ENCODE measurements at places on chromosomes 7 and 10. TPM values are rescaled to one million over a fixed set of nuclear protein-coding genes. Genes with fewer than 3 reads are reported as not detected.

Gene HIPK2
- total RNA-seq, result 33.3 TPM

Gene SUN3
- total RNA-seq, result 0.36 TPM

Gene NRP1
- 35.0 TPM for total RNA-seq

Gene CRYGN
- total RNA-seq, result not detected

Gene DKK1
- 2.0 TPM for total RNA-seq

Gene SLC39A12
- total RNA-seq, result 0.54 TPM

Gene ARMC3
- total RNA-seq, result 7.8 TPM

Gene OTUD1
- 10.3 TPM for total RNA-seq

Gene CD36
- 32.1 TPM for total RNA-seq

Gene SCIN
- 2.5 TPM for total RNA-seq

Gene PRKRIP1
- total RNA-seq, result 18.3 TPM

Gene C10orf105
- 1.00 TPM for total RNA-seq

Gene ZNF467
- total RNA-seq, result 3.2 TPM

Gene NSUN5
- total RNA-seq, result 12.3 TPM

Gene OR2A5
- total RNA-seq, result not detected

Gene DCLRE1C
- 11.1 TPM for total RNA-seq

Gene PKD1L1
- total RNA-seq, result 0.64 TPM

Gene NEUROG3
- total RNA-seq, result not detected

Gene ZNF722
- total RNA-seq, result not detected

Gene HMX3
- not detected for total RNA-seq

Gene PLAU
- 1.00 TPM for total RNA-seq

Gene MYPN
- not detected for total RNA-seq

Gene UPK3B
- 2.1 TPM for total RNA-seq

Gene GPR15LG
- total RNA-seq, result 0.36 TPM

Gene SKAP2
- 2.4 TPM for total RNA-seq

Gene TUBB8
- total RNA-seq, result not detected

Gene HTR5A
- 2.1 TPM for total RNA-seq

Gene SLC18A3
- 3.4 TPM for total RNA-seq

Gene OR6B1
- total RNA-seq, result not detected

Gene LRRC18
- not detected for total RNA-seq

Gene ZDHHC6
- total RNA-seq, result 27.4 TPM

Gene SH2D4B
- total RNA-seq, result 0.36 TPM

Gene CLRN3
- 0.27 TPM for total RNA-seq

Gene PAX4
- total RNA-seq, result not detected

Gene PDE6C
- not detected for total RNA-seq

Gene PON1
- not detected for total RNA-seq

Gene CYP2C19
- total RNA-seq, result 0.36 TPM

Gene FAM25C
- total RNA-seq, result not detected

Gene CROT
- total RNA-seq, result 18.4 TPM

Gene CALML3
- total RNA-seq, result 0.09 TPM

Gene MRLN
- 12.2 TPM for total RNA-seq

Gene ITIH5
- 19.4 TPM for total RNA-seq

Gene HOXA1
- total RNA-seq, result not detected

Gene GBX1
- not detected for total RNA-seq

Gene SFTPA2
- total RNA-seq, result 6.1 TPM

Gene FGFR2
- total RNA-seq, result 28.7 TPM

Gene MSMB
- not detected for total RNA-seq

Gene BICC1
- 6.4 TPM for total RNA-seq

Gene DRGX
- not detected for total RNA-seq
